ENCODE measurements at places on chromosomes 4 and X.

DNA sequence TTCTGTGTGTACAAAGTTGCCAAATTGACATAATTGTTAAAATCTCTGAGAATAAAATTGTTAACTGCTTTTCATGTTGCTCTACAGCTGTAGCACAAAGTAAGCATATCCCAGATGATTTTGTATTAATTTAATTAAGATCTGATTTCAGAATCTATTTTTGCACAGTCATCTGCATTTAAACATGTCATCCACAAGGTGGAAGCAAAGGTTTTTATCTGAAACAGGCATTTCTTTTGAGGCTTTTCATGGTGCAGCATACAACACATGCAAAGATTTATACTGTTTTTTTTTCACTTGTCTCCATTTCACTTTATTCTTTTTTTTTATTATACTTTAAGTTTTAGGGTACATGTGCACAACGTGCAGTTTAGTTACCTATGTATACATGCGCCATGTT is 51.2 kb downstream of the GC start:
- DNase-seq: peak; percentile 13

DNA sequence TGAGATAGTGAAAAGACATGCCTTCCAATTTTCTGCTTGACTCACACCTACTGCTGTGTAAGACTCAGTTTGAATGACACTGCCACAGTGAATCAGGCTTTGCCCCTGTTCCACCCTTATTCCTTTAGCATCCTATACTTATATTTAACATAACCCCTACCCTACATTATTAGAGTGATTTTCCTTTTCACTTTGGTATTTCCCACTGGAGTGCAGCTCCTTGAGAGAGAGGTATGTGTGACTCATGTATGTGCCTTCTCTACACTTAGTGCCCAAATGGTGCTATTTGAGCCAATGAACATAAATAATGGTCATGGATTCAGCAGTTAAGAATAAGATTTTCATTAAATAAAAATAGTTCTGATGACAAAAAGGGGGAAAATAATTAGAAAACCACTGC is 69.5 kb downstream of the RRAGB start:
- no peak for DNase-seq

DNA sequence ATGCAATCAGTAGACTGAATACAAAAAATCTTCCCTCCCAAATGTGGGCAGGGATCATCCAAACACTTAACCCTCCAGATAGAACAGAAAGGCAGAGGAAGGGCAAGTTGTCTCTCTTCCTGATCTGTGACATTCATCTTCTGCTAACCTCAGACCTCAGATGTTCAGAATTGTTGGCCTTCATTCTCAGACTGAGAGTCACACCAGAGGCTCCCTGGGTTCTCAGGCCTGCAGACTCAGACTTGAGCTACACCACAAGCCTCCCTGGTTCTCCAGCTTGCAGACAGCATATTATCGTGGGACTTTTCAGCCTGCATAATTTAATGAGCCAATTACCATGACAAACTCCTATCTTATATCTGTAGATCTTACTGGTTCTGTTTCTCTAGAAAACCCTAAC is 1471.6 kb upstream of the ADGRL3 start:
- no peak for DNase-seq

DNA sequence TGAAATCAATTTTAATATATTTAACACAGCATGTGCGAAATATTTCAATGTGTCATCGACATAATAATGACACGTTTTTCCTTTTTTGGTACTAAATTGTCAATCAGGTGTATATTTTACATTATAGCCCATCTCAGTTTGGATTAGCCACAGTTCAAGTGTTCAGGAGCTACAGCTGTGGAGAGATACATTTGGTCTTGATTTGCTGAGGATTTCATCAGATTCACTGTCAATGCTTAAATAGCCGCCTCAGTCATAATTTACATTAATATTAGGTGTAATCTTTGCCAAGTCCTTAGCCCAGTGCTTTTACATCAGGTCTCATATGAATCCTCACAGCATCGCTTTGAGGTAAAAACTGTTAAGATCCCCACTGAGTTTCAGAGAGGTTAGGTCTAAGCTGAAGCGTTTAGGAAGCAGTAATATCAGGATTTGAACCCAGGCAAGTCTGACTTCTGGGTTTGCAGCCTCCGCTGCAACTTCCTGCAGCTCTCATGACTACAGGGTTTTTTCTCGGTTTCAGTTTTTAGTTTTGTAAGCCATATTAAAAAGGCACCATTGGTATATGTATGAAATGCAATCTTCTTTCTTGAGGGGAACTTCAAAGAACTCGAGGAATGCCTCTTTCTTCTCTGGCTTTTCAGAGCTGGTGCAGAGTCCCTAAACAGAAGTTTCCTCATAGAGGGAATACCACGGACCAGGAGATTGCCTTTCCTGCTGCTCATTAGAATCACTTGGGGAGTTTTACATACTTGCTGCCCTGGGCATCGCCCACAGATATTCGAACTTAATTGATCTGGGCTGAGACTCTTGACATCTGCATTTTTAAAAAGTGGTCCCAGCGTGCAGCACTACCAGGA is 6.4 kb downstream of the MTM1 start:
- DNase-seq: no peak

GRCh38 chr4:129783596-129783995 is 687.6 kb downstream of the C4orf33 start:
- no peak for DNase-seq

DNA sequence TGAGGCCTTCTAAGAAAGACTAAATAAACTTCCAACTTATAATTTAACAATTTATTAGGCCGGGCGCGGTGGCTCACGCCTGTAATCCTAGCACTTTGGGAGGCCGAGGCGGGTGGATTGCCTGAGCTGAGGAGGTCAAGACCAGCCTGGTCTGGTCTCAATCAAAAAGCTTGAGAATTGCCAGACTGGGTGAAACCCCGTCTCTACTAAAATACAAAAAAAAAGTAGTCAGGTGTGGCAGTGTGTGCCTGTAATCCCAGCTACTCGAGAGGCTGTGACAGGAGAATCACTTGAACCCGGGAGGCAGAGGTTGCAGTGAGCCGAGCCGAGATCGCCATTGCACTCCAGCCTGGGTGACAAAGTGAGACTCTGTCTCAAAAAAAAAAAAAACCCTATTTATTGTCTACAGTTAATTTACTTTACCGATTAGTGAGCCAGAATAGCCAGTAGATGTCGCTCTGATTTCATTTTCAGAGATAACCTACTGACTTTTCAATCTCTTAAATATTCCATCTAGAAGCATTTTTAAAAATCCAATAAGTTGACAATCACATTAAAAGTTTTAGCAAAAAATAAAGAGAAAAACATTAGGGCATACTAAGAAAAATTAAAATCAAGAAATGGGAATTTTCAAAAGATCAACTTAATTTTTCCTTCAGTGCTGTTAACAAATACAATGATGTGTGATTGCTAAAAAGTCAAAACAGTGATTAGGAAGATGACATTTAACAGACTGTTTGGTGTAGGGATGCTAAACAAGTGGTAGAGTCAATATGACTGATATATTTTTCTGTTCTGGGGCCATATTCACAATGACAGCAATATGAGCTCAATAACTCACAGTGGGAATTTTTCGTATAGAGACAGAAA is 4.3 kb upstream of the SHROOM3 start:
- peak; percentile 47 for DNase-seq

- no peak for DNase-seq
Observed at GRCh38 chrX:70613295-70613694, 168.7 kb downstream of the DLG3 start.

GRCh38 chr4:114582621-114583020 is 16.0 kb upstream of the UGT8 start:
- DNase-seq: no peak

GRCh38 chr4:137448402-137448801 is 83.9 kb downstream of the PCDH18 start:
- no peak for DNase-seq

GRCh38 chrX:31298916-31299315 is 227.1 kb upstream of the FTHL17 start:
- DNase-seq: no peak

DNA sequence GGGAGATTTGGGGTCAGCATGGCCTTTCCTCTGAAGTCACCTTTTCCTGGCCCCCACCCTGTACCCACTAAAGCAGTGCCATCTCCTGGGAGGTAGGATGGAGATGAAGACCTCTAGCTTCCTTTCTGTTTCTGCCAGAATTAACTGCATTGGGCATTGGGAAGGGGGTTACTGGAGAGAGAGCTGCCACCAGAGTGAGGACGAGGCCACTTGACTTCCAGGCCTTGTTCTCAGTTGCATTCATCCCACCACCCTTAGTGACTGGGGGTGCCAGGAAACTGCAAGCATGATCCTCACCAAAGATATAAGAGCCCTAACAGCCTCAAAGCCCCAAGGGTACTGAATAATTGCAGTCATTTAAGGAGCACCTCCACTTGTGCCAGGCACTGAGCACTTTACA is 15.8 kb downstream of the SASH3 start:
- DNase-seq: no peak

GRCh38 chr4:142752202-142752786 is 93.8 kb downstream of the INPP4B start:
- no peak for DNase-seq

DNA sequence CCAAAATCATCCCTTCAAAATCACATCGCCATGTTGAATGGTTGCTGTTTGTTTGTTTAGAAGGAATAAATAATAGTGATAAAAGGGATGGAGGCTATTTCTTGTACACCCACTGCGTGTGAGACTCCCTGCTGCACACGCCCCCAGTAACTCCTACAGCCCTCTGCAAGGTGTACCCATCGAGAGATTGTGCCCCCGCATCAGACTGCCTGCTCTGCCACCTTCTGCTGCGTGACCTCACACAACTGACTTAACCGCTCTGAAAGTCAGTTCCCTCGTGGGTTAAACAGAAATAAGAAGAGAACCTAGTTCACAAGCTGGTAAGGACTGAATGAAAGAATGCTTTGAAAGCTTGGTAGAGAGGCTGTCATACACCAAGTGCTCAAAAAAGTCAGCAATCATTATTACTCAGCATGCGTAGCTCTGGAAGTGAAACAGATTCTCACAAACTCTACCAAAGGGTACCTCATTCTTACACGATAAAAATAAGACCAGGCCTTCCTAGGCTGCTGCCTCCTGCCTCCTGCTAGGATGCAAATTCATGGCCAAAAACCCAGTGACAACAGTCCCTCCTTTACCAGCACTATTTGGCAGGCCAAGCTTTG is 147.1 kb downstream of the CPEB2 start:
- DNase-seq: no peak

DNA sequence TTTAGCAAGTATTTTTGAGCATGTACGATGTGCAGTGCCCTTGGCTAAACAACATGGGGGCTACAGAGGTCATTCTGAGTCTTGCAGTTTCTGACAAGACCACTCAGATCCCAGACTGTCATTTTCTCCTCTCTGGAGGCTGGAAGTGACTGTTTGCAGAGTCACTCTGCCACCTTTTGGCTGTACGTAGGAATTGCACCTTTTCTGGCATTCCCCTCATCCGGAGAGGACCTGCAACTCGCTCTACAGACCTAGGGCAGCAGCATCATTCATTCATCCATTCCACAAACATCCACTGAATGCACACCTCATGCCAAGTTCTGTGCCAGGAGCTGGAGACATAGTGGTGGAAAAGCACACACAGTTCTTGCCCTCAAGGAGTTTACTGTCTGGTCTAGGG is 160.4 kb upstream of the GPR101 start:
- DNase-seq: peak; percentile 76

GRCh38 chrX:80917919-80918318 is 108.2 kb upstream of the BRWD3 start:
- DNase-seq: peak; percentile 1

- DNase-seq: peak; percentile 45
Observed at GRCh38 chr4:77599378-77599777, 6.2 kb upstream of the CXCL13 start.

DNA sequence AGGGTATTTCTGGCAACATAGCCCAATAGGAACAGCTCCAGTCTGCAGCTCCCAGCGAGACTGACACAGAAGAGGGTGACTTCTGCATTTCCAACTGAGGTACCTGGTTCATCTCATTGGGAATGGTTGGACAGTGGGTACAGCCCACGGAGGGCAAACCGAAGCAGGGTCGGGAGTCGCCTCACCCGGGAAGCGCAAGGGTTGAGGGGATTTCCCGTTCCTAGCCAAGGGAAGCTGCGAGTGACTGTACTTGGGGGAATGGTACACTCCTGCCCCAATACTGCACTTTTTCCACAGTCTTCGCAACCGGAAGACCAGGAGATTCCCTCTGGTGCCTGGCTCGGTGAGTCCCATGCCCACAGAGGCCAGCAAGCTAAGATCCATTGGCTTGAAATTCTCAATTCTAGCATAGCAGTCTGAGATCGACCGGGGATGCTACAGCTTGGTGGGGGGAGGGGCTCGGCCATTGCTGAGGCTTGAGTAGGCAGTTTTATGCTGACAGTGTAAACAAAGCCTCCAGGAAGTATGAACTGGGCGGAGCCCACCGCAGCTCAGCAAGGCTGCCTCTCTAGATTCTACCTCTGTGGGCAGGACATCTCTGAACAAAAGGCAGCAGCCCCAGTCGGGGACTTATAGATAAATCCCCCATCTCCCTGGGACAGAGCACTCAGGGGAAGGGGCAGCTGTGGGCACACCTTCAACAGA is 14.0 kb upstream of the ADAD1 start:
- no peak for DNase-seq

DNA sequence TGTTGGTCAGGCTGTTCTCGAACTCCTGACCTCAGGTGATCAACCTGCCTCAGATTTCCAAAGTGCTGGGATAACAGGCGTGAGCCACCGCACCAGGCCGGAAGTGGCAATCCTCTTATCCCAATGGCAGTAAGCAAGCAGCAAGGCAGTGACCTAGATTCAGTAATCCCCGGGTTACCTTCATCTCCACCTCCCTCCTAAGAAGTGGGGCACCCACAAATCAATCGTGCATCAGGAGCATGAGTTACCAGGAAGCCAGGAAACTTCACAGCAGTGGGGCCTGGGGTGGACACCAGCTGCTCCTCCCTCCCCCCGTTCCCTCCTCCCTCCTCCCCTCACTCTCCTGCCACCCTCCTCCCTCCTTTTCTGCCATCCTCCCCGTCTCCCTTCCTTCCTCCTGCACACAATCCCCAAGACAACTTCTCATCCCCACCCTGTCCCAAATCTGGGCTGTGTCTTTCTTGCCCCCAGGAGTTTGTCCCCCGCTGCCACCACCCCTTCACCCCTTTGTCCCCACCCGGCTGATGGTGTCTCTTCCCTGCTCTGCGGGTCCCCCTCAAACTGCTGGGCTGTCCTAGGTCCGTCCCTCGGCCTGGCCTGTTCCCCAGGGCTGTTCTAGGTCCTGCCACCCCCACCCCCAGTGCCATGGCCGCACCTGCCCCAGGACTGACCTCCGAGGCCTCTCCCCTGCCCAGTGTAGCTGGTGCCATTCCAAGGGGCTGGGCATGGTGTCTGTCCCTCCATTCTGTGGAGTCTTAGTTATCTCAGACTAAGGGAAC is 2.2 kb downstream of the PDE6B start:
- no peak for DNase-seq

DNA sequence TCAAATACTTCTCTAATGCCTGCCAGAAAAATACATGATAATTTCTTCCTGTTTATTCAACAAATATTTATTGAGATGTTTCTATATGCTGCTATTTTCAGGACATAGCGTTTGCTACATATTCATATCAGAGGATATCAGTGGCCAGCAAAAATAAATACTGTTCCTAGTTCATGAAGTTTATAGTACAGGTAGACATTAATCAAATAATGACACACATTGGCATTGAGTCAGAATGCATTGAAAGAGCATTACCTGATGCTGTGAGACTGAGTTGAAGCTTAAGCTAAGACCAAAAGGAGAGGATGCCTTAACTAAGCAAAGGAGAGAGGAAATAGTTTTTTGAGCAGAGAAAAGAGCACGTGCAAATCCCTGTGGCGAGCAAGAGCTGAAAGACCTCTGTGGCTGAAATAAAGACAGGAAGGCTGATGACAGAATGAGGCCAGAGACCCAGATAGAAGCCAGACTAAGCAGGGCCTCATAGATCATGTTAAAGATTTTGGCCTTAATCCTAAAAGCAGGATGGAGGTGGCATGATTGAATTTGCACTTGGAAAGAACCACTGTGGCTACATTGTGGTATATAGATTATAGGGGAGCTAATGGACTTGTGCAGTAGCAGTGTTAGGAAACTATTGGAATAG is 36.2 kb downstream of the FAM241A start:
- no peak for DNase-seq
